ENCODE measurements at places on chromosomes 2 and 18.

DNA sequence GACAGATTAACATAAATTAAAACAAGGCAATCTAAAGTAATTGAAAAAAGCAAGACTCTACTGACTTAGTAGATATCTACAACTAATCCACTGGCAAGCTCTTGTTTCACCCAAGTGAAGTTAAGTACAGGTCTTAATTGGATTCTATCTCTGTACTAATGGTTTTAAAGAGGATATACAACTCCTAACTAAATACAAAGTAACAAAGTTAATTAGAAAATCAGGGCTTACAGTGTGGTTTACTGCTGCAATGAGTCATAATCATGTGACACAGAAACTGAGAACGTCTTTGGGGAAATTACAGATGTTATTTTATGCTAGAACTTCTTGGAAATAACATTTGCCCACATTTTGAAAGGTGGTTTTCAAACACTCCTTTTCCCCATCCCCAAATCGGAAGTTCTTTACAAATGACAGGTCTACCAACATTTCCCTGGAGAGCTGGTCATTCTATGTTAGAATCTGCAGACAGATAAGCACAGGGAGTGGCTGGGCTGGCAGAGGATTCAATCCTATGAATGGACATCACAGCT, 245.3 kb downstream of the STK39 start:
- peak; percentile 23 for DNase-seq

DNA sequence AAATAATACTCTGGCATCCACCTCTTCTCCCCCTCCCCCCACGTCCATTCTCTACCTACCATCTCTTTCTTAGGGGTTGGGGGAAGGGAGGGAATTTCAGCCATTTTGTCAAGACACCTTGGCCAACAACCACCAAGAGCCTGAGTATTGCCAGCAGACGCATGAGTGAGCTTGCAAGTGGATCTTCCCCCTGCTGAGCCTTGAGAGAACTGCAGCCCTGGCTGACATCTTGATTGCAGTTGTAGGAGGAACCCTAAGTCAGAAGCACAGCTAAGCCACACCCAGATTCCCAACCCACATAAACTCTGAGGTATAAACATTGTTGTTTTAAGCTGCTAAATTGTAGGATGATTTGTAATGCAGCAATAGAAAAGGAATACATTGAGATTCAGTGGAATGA, 165.6 kb downstream of the TMEFF2 start:
- no peak for DNase-seq

GRCh38 chr2:223949241-223949840, 4.2 kb upstream of the WDFY1 start:
- no peak for DNase-seq

DNA sequence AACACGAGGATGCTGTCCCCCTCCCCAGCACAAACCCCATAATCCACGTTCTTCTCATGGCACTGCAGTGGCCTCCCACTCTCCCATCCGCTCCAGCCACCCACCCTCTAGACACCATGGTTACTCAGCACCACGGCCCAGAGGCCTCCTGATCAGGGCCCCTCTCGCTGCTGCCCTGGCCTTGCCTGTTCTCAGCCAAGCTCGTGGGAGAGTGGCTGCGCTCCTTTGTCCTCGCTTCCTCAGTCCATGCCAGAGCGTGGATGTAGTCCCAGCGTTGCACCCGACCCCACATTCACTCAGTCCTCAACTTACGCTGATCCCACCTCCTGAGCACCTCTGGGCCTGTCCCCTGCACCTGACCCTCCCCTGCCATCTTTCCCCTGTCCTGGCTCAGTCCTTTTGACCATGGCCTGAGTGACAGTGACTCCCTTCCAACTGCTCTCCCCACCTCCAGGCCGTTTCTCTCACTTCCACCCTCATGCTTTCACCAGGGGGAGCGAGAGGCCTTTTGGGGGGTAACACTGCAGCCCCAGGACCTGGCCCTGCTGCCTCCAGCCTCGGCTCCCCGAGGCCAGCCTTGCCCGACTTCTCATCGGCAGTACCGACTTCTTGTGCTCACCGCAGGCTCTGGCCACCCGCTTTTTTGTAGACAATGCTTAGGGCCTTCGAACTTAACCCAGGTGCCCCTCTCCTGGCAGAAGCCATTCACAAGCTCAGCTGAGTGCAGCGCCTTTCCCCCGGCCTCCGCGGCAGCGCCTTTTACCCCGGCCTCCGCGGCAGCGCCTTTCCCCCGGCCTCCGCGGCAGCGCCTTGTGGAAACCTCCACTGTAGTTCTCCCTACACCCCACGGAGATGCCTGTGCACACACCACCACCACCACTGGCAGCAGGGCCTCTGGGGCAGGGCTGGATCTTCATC, 131.4 kb downstream of the CLIP4 start:
- no peak for DNase-seq

GRCh38 chr18:51195451-51196117, 1.9 kb downstream of the MEX3C start:
- DNase-seq: peak; percentile 32
